ENCODE measurements at places on chromosomes 7 and 10. TPM values are rescaled to one million over a fixed set of nuclear protein-coding genes. Genes with fewer than 3 reads are reported as not detected.

Gene MRLN
- total RNA-seq = not detected

- peak; percentile 97 for DNase-seq
These were observed at the start of gene WASL for GRCh38 chr7:123748734-123749536. Gene WASL, minus strand, starts transcription at chr7:123749003. Its CDS starts 269 bp downstream, at chr7:123748734.

DNA sequence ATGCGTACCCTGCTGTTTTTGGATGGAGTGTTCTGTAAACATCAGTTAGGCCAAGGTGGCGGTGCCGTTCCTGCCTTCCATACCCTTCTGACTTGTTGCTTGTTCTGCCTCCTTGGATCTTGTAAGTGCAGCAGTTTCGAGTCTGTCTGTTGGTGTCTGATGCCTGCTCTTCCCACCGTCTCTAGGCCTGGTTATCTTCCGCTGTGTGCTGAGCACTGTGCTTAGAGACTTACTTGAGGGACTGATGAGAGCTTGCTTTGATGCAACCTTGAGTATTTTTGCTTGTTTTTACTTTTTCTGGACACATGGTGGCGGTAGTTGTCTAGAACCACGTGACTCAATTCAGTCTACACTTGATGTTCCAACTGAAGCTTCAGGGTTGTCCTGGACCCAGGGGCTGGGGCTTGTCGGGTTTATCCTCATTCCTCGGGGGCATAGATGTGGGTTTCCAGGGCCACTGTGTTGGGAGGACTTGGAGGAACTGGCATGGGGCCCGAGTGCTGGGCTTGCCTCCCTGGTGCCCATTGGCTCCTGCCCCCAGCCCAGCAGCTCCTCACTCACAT is 14.4 kb upstream of the SPRN start:
- DNase-seq = peak; percentile 91

GRCh38 chr7:102262546-102262945 is 24.1 kb upstream of the SH2B2 start:
- DNase-seq = peak; percentile 11

DNA sequence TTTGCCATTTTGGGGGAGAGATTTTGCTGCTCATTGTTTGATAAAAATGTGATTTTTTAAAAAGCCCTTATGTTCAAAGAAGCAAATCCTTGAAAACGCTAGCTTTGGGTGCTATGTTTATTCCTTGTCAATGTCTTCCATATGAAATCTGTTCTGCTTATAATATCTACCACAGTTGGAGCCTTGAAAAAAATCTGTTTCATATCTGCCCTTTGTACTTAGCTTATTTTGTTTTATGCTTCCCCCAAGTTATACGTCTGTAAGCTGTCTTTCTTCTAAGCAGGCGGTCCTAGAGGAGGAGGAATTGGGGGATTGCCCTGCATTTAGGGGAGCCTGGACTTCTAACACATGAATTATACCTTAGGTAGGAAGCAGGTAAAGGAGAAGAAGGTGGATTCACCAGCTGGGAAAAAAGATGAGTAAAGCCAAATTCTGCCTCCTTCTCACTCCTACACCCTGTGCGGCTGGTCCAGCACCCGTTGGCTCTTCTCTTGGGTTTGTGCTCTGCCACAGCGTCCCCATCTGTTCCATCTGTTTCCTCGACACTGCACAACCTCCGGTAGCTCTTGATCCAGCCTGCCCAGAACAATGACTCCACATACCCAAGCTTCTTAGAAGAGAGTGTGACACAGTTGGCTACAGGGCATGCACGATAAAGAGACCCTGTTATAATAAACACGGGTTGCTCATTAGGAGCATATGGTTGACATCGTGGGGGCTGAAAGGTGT is 31.9 kb upstream of the NEUROD6 start:
- DNase-seq = no peak

- no peak for DNase-seq
These were observed 22.0 kb downstream of the SLC18A2 start for GRCh38 chr10:117262903-117263293.

DNA sequence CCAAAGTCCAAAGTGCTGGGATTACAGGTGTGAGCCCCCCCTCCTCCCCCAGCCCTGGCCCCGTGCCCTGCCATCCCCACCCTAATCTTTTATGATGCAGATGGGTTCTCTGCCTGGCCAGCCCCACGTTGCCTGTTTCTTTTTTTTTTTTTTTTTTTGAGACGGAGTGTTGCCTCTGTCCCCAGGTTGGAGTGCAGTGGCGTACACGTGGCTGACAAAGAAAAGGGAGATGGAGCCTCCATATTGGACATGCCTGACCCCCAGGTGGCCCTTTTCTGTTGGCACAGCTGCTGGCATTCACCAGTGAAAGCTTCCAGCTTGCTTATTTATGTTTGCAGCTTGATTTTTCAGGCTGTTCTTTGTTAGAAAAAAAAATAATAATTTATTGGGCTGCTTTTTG is 235.3 kb downstream of the CCDC3 start:
- DNase-seq = no peak

GRCh38 chr10:69842020-69842419 is 40.3 kb downstream of the COL13A1 start:
- DNase-seq = no peak

GRCh38 chr10:101354328-101355071 is 535 bp downstream of the BTRC start:
- no peak for DNase-seq

Gene ARMH3
- total RNA-seq = 9.1 TPM

Gene VWDE
- total RNA-seq = under 0.01 TPM

- peak; percentile 10 for DNase-seq
These were observed 48.4 kb upstream of the CCDC3 start for GRCh38 chr10:13049774-13050420.

GRCh38 chr10:7507887-7508726 is 97.3 kb upstream of the SFMBT2 start:
- no peak for DNase-seq

DNA sequence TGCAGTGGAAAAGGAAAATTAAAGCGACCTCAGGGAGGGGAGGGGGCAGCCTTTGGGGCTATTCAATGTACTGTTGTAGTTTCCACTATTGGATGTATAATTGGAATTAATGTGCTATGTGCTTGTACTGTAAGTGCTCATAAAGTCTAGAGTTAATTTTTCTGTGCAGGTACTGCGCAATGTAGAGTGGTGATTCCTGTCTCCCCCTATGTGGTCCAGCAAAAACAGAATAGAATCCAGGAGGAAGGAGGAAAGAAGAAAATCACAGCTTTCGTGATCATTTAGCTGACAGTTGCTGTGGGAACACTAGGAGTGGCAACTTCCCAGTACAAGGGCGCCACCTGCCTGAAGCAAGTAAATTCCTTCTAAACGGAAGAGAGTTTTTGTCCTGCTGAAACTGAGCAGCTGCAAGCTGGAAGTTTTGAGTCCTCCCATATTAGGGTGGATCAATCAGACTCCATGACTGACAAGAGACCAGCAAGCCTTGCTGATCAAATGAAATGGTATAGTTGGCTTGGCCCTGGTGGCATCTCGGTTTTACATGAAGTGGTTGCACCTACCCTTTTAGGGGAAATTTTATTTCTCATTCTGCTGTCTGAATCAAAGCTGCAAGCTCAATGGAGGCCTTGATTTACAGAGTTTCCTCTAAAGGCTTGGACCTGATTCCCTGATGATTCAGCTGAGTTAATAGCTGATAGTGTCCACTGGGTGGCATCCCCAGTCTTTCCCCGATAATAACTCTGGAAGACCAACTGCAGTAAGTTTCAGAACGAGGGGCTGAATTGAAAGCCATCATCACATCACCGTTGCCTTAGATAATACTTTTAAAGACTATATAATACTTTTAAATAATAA is 299.8 kb downstream of the HGF start:
- no peak for DNase-seq

GRCh38 chr10:61448841-61449600 is 4.2 kb downstream of the TMEM26 start:
- DNase-seq = peak; percentile 59

All from osteoblast (primary cell).